Iris pigment epithelial cell (primary cell): ENCODE measurements at places on chromosomes 7 and 10.
A peak's percentile ranks its signal among the peaks of the same experiment; 100 is the strongest.

- no peak for DNase-seq
These were observed 111.0 kb upstream of the PCLO start for GRCh38 chr7:83273699-83274098.

DNA sequence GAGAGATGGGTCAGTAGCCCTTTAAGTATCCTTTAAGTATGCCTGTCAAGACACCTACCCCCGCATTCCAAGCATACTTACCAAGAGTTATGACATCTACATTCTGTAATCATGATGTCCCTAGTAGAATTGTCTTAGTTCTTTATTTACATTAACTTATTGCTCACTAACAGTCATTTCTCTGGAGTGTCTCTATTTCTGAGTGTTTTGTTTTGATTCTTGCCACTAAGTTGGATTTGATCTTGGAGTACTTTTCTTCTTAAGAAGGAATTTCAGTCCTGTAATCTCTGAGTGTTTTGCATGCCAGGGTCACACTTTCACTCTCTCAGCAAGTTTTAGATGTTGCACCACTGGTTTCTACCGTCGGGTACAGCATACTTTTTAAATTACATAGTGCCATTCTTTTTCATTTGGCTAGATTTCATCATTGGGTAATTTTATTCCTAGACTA, 1053.9 kb downstream of the KCNMA1 start:
- peak; percentile 96 for DNase-seq

GRCh38 chr7:28130277-28130676, 50.3 kb downstream of the JAZF1 start:
- DNase-seq, result peak; percentile 96

GRCh38 chr7:119270045-119270464, 1002.9 kb upstream of the KCND2 start:
- DNase-seq, result peak; percentile 63

- DNase-seq, result no peak
These were observed 477.4 kb downstream of the TCERG1L start for GRCh38 chr10:130834170-130834569.

DNA sequence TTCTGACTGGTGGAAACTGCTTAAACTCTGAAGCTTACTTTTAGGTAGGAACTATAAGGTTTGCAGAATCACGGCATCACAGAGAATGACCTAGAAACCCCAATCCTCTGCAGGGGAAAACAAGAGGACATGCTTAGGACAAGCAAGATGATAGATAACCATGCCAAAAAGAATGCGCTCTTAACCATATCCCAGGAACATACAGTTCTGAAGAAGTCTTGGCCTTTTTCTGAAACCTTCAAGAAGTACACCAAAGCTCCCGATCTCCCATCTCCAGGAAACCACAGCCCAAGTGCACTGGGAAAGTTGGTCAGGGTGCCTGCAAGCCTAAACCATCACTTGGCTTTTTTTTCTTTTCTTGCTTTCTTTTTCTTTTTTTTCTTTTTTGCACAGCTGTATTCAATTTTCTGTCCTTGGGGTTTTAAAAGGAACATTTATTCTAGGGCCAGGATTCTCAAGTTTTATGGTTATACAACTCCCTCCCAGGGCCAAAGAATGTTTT, 12.2 kb upstream of the SVIL start:
- DNase-seq, result peak; percentile 70

DNA sequence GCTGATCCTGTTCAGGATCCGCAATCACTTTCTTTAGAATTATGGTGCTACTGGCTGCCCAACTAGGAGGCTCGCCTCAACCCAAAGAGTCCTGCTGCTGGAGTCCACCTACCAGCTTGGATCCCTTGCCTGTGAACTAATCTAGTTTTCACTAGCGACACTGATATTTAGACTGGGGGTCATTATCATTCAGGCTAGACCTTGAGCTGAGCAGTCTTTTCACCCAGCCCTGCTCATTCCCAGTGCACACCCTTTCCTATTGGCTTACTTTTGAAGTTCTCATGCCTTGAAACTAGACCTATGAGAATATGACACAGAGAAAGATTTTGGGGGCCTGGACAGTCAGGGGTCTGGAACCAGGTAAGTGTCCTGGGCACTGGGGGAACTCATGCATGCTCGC, 107.9 kb downstream of the TMEM178B start:
- DNase-seq, result no peak

DNA sequence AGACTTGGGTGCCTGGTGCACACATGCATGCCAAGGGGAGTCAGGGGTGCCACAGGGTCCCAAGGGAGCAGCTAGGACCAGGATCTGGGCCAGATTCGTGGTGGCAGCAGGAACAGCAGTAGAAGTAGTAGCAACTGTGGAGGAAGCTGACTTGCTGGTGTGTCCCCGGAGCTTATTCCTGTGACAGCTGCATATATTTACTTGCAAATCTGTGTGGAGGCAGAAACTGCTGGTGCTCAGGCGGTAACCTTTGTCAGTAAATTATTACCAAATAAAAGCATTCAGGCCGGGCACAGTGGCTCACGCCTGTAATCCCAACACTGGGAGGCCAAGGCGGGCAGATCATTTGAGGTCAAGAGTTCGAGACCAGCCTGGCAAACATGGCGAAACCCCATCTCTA, 67.4 kb upstream of the RAB18 start:
- DNase-seq, result no peak

DNA sequence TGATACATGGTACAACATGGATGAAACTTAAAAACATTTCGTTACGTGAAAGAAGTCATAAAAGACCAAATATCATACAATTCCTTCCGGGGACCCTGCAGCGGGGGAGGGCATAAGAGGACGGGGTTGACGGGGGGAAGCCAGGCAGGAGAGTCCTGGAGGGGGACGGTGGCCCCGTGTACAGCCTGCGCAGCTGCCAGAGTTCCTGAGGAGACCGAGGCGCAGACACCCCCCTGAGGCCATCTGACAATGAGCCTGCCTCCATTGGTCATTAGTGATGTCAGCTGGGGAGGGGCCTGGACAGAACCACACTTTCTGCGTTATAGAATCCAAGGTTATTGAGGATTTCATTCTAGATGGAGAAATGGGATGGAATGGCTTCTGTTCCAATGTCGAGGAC, 47.2 kb downstream of the PRKAG2 start:
- DNase-seq, result no peak

DNA sequence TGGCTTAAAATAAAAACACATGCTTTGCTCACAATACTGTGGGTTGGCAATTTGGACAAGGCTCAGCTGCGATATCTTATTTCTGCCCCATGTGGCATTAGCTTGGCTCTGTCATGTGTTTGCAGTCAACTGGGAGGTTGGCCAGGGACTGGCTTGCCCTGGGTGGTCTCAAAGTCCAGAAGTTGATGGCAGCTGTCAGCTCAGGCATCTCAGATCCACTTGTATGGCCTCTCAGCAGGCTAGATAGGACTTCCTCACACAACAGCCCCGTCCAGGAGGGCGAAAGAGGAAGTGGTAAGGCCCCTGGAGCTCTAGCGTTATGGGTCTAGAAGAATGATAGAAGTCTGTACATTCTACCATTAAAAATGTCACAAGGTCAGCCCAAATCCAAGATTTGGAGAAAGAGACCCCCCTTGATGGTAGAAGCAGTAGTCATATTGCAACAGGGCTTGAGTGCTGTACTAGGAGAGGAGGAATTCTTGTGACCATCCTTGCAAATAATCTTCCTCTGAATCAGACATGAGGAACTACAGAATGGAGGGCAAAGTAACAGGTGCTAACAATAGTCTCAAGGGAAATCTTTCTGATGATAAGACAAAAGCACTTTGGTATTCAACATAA, 166.2 kb downstream of the FAM107B start:
- no peak for DNase-seq

- no peak for DNase-seq
These were observed 524.4 kb downstream of the SDK1 start for GRCh38 chr7:3825491-3825890.

- peak; percentile 61 for DNase-seq
These were observed 25.1 kb downstream of the CASP7 start for GRCh38 chr10:113704637-113705343.

- DNase-seq, result peak; percentile 97
These were observed 489.4 kb downstream of the SEMA3D start for GRCh38 chr7:84697506-84697905.

- DNase-seq, result no peak
These were observed 49.7 kb upstream of the DDC start for GRCh38 chr7:50614721-50615518.

- DNase-seq, result no peak
These were observed 127.3 kb downstream of the LHPP start for GRCh38 chr10:124588736-124589490.

DNA sequence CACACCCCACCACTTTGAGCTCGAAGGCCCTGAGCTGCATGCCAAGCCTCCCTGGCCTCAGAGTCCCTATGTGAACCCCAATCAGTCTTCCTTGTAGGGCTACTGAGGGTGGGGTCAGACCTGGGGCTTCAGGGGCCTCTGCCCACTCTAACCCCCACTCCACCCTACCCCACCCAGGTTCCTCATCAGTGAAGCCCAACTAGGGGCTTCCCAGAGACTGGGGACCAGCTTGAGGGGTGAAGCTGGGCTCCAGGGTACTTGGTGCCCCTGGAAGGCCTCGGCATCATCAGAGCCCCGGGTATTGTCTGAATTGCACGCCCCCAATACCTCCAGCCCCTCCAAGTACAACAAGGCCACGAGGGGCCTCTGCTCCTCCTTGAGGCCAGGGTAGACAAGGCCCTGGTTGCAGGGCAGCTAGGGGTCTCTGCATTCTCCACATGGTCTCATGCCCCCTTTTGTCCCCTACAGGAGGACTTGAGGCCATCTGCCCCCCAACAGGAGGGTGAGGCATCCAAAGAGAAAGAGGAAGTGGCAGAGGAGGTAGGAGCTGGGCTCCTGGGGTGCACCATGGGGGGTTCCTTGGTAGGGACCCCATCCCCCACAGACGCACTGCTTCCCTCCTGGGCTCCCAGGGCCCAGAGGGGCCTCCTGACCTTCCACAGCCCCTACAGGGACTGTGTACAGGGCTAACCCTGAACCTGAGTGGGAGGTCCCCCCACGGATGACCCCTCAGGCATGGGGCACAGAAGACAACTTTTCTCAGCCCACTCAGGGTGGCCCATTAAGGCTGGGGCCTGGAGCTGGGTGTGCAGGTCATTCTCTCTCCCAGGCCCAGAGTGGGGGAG, 4.0 kb downstream of the SNCG start:
- DNase-seq, result no peak

DNA sequence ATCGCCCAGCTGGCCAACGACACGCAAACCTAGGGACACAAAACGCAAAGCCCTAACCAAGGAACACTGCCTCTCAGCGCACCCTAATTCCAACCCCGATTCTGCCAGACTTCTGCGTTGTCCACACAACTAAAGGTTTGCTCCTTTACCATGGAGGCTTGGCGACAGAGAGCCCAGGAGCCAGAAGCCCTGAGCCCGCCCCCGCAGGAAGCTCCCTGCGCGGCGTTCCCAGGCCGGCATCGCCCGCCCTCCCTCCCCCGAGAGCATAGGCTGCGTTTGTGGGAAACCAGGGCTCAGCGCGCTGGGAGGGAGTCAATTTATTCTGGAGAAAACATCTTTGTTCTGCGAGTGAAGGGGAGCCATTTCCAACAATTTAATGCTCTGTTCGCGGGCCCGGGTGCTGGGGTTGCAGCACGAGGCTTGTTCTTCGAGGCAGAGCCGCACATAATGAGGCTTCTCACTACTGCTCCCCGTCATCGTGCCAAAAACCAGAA, 103.9 kb downstream of the GRID1 start:
- no peak for DNase-seq

- no peak for DNase-seq
These were observed 799.5 kb downstream of the LRMDA start for GRCh38 chr10:76230921-76231285.

- DNase-seq, result no peak
These were observed 462.1 kb upstream of the GALNT17 start for GRCh38 chr7:70669854-70670253.

GRCh38 chr10:83195021-83195420, 944.3 kb upstream of the GHITM start:
- DNase-seq, result no peak

DNA sequence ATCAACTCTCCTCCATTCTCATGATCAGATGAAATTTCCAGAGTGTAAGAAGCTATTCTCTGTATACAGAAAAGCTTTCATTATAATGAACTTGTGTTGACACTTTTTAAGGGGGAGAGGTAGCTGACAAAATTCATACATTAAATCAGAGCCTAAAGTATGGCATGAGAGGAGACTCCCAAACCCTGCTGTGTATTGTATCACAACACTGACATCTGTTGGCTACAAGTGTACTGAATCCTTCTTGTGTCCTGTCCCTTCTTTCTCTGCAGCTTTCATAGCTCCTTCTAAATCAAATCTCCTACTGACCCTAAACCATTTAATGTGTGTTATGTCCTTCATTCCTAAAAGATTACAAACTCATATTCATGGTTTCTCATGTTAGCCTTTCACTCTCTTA, 70.9 kb downstream of the GCC1 start:
- peak; percentile 40 for DNase-seq

- DNase-seq, result no peak
These were observed 57.3 kb downstream of the NRP1 start for GRCh38 chr10:33277135-33277536.

- peak; percentile 57 for DNase-seq
These were observed 30.7 kb downstream of the COA1 start for GRCh38 chr7:43698460-43699255.
